ENCODE measurements at places on chromosomes 7 and 10.

GRCh38 chr7:141200191-141201108, 126.6 kb downstream of the TMEM178B start:
- H3K4me3 ChIP-seq = no peak overlapping the region
- H3K4me1 ChIP-seq = no peaks in the 10 kb centered on the region
- H3K36me3 ChIP-seq = no peaks in the 10 kb centered on the region
- H3K27me3 ChIP-seq = peaks cover 6% of the 10 kb centered on the region

DNA sequence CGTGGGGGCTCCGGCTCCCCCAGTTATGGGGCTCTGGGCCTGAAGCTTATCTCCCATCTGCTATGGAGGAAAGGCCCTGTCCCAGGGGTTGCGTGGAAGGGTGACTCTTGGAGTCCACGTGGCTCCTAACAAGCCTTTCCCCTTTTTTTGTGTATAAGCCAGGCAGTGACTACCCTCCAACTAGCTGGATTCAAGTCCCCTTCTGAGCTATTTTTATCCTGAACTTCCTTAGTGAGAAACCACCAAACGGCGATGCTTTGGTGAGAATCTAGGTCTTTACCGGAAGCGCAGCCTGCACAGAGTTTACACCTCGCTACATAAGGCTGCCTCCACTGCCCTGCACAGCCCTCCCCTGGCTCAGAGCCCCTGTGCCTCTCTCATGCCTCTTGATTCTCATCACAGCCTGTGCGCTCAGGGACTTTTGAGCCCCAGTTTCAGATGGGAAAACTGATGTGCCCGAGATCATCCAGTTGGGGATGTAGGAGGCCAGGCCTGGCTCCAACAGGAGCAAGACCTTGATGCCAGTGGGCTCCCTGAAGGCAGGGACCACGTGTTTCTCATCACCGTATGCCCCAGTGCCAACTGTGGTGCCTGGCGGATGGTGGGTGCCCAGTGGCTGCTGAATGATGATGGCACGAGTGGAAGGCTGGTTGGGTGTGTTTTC, 102.3 kb upstream of the PPIF start:
- H3K36me3 ChIP-seq = peaks cover 33% of the 10 kb centered on the region
- no peak for DNase-seq
- H3K27me3 ChIP-seq = no peaks in the 10 kb centered on the region
- H3K27ac ChIP-seq = peak overlapping the region; percentile 95
- H3K4me3 ChIP-seq = peak overlapping the region; percentile 94
- H3K4me1 ChIP-seq = peaks cover 74% of the 10 kb centered on the region

- no peak for DNase-seq
- H3K27ac ChIP-seq = no peak overlapping the region
- H3K4me3 ChIP-seq = no peak overlapping the region
- H3K27me3 ChIP-seq = peaks cover 25% of the 10 kb centered on the region
- H3K36me3 ChIP-seq = no peaks in the 10 kb centered on the region
These were observed 83.6 kb downstream of the NAMPT start for GRCh38 chr7:106201164-106201563.

GRCh38 chr7:18425838-18426445, 69.6 kb upstream of the HDAC9 start:
- H3K27ac ChIP-seq = no peak overlapping the region
- no peak for DNase-seq
- no peaks in the 10 kb centered on the region for H3K36me3 ChIP-seq
- H3K4me3 ChIP-seq = no peak overlapping the region
- no peaks in the 10 kb centered on the region for H3K4me1 ChIP-seq
- H3K27me3 ChIP-seq = no peaks in the 10 kb centered on the region

DNA sequence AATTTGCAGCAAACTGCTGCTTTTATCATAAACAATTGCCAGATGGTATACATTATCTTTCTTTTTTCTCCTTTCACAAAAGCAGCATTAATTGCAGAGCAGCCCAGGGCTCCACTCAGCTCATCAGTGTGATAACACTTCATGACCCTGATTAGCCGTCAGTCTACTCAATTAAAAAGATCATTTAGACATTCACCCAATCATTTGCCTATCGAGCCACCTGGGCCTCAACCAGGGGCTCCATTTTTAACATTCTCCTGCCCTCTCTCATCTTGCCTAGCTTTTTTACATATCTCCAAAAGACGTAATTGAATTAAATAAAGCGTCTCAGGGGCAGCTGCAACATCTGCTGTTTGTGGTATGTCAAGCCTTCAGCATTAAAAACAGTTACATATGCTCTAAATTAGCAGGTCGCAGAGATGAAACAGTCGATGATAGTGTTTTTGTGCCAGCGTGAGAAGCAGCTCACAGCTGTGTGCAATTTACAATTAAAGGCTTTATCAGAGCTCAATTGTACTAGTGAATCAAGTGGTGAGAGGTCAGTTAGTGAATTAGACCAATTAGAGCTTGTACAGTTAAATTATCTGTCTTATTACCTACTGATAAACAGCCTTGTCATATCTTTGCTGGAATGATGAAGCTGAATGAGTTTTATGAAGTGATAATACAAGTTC, 522.5 kb downstream of the ETV1 start:
- no peaks in the 10 kb centered on the region for H3K27me3 ChIP-seq
- H3K27ac ChIP-seq = no peak overlapping the region
- H3K36me3 ChIP-seq = no peaks in the 10 kb centered on the region
- H3K4me1 ChIP-seq = no peaks in the 10 kb centered on the region
- H3K4me3 ChIP-seq = no peak overlapping the region

DNA sequence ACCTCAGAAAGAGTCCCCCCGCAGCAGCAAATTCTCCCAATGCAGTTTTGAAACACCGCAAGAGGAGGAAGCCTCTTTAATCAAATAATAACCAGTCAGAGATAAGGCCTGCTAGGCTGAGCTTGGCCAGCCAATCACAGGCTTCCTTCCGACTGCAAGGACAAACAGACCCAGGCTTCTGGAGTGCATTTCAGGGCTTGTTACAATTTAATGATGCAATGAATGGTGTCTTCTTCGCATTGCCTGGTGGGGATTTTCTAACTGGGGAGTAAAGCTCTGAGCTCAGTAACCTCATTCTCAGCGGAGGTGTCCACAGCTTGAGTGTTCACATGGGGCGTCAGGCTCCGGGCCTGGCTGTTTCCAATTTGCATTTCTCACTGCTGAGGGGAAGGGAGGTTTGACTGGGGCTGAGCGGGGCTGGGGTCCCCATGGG, 31.8 kb upstream of the GPAM start:
- H3K4me1 ChIP-seq = no peaks in the 10 kb centered on the region
- DNase-seq = no peak
- H3K36me3 ChIP-seq = no peaks in the 10 kb centered on the region
- H3K27ac ChIP-seq = no peak overlapping the region
- H3K27me3 ChIP-seq = no peaks in the 10 kb centered on the region

DNA sequence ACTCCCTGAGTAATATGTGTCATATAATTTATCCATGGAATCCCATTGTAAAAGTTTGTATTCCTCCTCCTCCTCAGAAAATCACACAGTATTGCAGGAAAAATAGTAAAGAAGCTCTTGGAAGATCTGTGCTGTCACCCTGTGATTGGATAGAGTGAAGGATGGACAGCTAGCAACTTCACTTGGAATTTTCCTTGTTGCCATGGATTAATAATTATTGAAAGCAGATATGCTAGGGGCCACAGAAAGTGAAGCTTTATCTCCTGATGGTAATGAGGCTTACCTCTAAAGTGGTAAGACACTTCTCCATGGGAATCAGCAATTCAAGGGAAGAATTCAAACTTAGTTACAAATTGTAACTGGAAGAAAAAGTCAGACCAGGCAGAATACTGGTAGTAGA, 48.8 kb downstream of the PHYHIPL start:
- no peak overlapping the region for H3K27ac ChIP-seq
- no peaks in the 10 kb centered on the region for H3K27me3 ChIP-seq
- no peak overlapping the region for H3K4me3 ChIP-seq
- no peak for DNase-seq

- H3K4me3 ChIP-seq = no peak overlapping the region
- H3K27me3 ChIP-seq = peaks cover 1% of the 10 kb centered on the region
- no peak overlapping the region for H3K27ac ChIP-seq
- no peak for DNase-seq
- no peaks in the 10 kb centered on the region for H3K4me1 ChIP-seq
These were observed 598.6 kb upstream of the MGMT start for GRCh38 chr10:128868481-128868880.

DNA sequence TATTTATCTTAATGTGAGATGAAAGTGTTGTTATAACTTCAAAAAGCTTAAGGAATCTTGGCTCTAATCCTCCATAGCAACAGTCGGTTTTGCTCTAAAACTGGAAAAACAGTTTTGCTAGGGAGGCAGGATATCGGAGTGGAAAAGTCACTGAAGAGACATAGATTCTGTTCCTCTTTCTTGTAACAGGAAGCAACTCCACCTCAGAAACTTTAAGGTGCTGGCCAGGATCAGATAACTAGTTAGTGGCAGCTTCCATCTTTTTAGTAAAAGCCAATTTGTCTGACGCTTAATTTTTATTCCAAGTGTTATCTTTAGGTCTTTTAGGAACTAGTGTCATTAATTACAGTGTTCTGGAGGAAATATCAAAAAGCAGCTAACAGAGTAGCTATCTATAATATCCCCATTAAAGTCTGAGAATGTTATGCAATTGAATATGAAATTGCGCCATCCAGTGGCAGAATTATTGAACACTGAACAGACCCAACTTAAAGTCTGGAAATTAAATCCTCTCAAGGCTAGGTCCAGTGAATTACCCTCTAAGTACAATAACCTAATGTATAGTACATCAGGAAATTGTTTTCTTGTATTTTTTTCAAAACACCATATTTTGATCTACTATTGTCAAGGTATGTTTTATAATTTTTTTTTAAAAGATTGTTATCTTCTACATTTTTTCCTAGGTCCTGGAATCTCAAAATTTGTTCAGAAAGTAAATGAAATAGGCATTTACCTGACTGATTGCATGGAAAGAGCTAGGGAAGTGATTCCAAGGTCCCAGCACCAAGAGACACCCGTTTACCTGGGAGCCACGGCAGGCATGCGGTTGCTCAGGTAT, 65.9 kb upstream of the CC2D2B start:
- H3K4me1 ChIP-seq = peaks cover 56% of the 10 kb centered on the region
- H3K27ac ChIP-seq = peak overlapping the region; percentile 89
- H3K36me3 ChIP-seq = peaks cover 29% of the 10 kb centered on the region

- no peaks in the 10 kb centered on the region for H3K36me3 ChIP-seq
- DNase-seq = no peak
- H3K27me3 ChIP-seq = no peaks in the 10 kb centered on the region
- peaks cover 19% of the 10 kb centered on the region for H3K4me1 ChIP-seq
These were observed 31.9 kb downstream of the RPS24 start for GRCh38 chr10:78065611-78066010.

DNA sequence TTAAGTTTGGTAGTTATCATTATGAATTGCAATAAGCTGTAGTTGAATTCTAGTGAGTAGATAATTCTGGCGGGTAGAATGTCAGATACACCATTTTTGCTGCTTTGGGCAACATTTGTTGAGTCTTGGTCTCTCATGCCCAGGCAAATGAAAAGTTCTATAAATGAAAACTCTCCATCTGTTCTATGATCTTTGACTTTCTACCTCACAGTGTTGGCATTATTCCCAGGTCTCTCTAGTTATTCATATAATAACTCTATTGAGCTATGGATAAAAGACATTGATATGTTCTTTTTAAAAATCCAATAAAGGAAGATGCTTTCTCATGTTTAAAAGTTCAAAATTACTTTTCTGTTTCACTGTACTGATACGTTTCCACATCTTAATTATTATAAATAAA, 415.3 kb upstream of the SEMA3D start:
- H3K27me3 ChIP-seq = no peaks in the 10 kb centered on the region
- H3K27ac ChIP-seq = no peak overlapping the region
- H3K4me1 ChIP-seq = no peaks in the 10 kb centered on the region
- no peak for DNase-seq

- peaks cover 4% of the 10 kb centered on the region for H3K27me3 ChIP-seq
- peak overlapping the region; percentile 67 for H3K27ac ChIP-seq
- peaks cover 3% of the 10 kb centered on the region for H3K36me3 ChIP-seq
- no peak for DNase-seq
These were observed 120.9 kb upstream of the NAMPT start for GRCh38 chr7:106405697-106406141.

DNA sequence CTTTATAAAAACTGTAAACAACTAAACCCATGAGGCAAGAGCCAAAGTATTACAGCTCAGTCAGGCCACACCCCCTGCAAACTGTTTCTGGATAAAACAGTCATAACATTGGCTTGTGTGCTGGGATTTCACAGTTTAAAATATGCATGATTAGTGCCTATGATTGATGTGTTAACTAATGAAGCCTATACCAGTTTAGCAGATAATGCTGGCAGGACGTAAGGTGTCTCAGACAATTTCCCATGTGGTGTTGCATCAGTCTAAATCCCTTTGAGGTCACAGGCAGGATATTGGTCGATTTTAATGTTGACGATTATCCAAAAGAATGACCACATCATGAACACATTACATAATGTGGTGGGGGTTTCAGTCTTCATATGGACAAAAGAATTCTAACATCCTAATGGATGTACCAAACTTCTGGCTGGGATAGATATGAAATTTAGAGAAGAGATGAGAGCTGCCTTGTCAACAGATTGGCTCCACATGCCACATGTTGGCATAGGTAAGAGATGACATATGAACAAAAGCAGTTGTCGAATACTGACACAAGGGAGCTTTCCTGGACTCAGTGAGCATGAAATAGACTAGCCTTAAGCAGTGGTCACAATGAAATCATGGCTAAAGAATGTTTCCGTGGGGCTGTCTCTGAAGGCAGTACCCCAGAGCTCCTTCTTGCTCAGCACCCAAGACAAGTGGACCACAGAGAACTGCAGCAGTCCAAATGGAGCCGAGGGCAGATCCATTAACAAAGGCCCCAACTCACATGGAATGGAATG, 445.6 kb downstream of the GFRA1 start:
- H3K27me3 ChIP-seq = no peaks in the 10 kb centered on the region
- H3K4me3 ChIP-seq = no peak overlapping the region
- no peak for DNase-seq
- no peak overlapping the region for H3K27ac ChIP-seq
- no peaks in the 10 kb centered on the region for H3K4me1 ChIP-seq

GRCh38 chr10:129694691-129695243, 227.7 kb downstream of the MGMT start:
- H3K27ac ChIP-seq = no peak overlapping the region
- H3K36me3 ChIP-seq = no peaks in the 10 kb centered on the region
- H3K4me3 ChIP-seq = no peak overlapping the region
- no peaks in the 10 kb centered on the region for H3K4me1 ChIP-seq
- no peak for DNase-seq

GRCh38 chr10:121609426-121610380, 11.5 kb upstream of the FGFR2 start:
- peaks cover 15% of the 10 kb centered on the region for H3K27me3 ChIP-seq
- no peaks in the 10 kb centered on the region for H3K4me1 ChIP-seq
- H3K27ac ChIP-seq = no peak overlapping the region
- H3K36me3 ChIP-seq = no peaks in the 10 kb centered on the region
- no peak for DNase-seq

- H3K4me3 ChIP-seq = no peak overlapping the region
- H3K27ac ChIP-seq = no peak overlapping the region
- no peak for DNase-seq
- H3K4me1 ChIP-seq = no peaks in the 10 kb centered on the region
- H3K27me3 ChIP-seq = no peaks in the 10 kb centered on the region
These were observed 291.0 kb downstream of the GPR158 start for GRCh38 chr10:25465582-25466372.
